CD8-positive, alpha-beta T cell (primary cell): ENCODE measurements at places on chromosomes 6 and 20.
A peak's percentile ranks its signal among the peaks of the same experiment; 100 is the strongest.

GRCh38 chr6:52186480-52186879 lies 305 bp downstream of the IL17A start:
- no peak for DNase-seq

DNA sequence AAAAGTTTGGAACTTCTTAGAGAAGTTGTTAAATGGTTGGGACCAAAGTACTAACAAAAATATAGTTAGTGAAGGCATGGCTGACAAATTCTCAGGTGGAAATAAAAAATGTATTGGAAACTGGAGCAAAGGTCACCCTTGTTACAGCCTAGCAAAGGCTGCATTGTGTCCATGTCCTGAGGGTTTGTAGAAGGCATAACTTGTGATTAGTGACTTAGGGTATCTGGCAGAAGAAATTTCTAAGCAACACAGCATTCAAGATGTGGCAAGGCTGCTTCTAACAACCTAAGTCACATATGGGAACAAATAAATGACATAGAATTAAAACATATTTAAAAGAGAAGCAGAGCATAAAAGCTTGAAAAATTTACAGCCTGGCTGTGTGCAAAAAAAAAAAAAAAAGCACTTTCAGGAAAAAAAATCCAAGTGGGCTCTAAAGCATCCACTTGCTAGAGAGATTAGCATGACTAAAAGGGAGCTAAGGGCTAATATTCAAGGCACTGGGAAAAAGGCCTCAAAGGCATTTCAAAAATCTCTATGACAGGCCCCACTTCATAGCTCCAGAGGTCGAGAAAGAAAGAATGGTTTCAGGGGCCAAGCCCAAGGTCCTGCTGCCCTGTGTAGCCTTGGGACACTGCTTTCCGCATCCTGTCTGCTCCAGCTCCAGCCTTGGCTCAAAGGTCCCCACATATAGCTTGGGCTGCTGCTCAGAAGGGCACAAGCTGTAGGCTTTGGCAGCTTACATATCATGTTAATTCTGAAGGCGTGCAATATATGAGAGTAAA lies 453.2 kb upstream of the PTCHD4 start:
- no peak for DNase-seq

DNA sequence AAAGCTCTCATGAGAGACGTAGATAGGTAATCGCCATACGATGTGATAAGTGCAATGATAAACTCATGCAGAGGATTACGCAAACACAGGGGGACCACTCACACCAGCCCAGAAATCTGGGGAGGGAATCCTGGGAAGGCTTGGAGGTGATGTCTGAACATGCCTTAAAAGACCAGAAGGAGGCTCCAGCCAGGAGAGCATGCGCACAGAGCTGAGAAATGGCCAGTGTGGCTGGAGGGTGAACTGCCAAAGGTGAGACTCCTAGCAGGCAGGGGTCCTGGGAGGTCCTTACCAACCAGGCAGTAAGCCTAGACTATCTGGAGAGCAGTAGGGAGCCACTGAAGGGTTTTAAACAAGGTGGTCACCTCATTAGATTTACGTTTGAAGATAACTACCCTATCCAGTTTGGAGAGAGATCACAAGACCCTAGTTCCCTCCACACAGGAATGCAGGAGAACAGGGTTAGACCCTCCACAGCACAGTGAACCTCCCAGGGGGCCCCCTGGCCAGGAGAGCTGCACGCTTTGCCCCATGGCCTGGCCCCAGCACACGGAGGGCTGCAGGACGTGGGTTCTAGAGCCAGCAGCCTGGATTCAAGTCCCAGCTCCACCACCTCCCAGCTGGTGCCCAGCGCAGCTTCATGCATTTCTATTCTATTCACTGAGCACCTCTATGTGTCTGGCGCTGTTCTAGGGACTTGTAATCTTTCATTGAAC lies 13.1 kb downstream of the MDFI start:
- DNase-seq: no peak

GRCh38 chr6:135344526-135344925 lies 153.0 kb downstream of the AHI1 start:
- DNase-seq: no peak

DNA sequence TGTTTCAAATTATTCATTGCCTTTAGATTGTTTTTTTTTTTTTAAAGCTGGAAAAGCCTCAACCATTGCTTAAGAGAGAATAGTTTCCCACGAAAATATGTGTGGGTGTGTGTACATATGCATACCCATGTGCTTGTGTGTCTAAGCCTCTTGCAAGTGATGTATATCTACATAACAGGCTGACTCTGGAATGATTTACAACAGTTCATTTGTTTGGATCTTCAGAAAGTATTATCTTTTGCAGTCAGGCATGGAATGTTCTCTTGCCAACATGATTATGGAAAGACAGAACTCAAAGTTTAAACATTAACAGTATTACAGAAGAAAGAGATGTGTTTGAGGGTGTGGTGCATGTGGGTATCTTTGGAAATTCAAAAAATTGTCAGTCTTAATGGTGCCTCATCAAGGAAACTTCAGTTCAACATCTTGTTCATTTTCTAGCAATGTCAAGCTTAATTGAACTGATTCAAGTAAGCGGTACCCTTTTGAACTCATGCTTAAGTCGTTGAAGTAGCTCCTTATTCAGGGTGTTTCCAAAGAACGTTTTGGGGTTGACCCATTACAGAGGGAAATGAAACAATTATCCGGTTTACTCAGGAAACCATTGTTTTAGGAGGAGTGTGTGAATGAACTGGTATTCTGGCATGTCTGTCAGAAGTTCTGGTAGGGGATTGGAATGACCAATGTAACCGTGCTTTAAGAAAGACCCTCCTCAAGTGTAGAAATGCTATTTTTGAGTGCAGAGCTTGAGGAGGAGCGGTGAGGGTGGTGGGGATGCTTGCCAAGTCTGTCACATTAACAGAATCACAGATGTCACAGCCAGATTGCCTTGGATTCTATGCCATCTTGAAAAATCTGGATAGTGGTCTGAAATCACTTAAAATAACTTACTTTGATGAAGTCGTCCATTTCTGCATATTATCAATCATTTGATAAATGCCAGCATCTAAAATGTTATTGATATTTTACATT lies 60.3 kb downstream of the ADGRG6 start:
- DNase-seq: no peak

DNA sequence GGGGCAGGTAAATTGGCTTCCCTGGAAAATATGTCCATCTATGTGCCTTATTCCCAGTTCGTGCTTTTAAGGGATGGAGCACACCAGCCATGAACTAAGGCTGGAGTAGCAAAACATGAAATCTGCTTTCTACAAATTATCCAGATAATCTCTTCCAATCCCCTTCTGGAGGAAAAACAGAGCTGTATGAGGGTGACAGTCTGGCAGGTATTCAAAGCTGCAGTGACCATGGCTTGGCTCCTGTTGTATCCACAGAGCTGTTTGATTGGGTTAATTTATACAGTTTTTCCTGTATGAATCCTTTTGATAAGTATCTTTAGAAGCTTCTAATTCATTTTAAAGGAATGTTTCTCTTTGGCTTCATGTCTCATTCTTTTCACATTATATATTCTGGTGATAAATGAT lies 144.4 kb downstream of the AIG1 start:
- DNase-seq: no peak

DNA sequence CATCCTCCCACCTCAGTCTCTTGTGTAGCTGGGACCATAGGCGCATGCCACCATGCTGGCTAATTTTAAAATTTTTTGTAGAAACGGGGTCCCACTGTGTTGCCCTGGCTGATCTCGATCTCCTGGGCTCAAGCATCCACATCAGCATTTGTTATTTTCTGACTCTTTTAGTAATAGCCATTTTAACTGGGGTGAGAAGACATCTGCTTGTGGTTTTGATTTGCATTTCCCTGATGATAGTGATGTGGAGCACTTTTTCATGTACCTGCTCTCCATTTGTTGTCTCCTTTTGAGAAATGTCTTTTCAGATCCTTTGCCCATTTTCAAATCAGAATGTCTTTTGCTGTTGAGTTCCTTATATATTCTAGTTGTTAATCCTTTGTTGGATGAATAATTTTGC lies 22.2 kb upstream of the TULP4 start:
- peak; percentile 31 for DNase-seq
